ENCODE measurements at places on chromosomes 2 and 18. TPM values are rescaled to one million over a fixed set of nuclear protein-coding genes. Genes with fewer than 3 reads are reported as not detected.

Gene RPRM
- total RNA-seq = 0.27 TPM

DNA sequence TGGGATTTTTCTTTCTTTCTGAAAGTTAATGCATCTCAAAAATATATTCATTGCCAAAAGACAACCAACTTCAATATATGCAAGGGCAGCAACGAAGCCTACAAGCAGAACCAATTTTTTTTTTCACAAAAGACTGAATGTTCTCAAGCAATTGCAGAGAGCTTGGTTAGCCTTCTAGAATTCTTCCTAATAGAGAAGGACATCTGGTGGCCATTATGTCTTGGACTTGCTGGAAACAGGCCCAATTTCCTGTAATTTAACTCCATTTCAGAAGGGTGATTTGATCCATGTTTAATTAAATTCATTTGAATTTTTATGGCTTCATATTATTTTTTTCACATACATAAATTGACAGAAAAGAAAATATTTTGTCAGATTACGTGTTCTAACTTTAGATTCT lies 208.0 kb downstream of the TPGS2 start:
- DNase-seq = no peak

Gene PDCD1
- 1.4 TPM for total RNA-seq

DNA sequence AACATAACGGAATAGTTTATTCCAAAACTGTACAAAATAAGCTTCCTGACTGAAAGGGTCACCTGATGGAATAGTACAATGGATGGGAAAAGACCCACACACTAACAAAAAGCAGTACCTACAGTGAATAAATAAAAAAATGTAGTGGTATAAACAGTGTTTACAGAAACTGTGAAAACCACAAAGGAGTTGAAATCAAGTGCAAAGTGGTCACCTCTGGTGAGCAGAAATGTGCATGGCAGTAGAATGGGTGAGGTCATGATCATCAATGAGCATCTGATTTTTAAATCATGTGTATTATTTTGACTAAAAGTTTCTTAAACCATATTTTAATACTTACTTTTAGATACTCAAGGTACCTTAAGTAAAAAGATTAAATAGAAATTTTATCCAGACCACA lies 11.4 kb downstream of the WDSUB1 start:
- no peak for DNase-seq

Gene CABYR
- total RNA-seq = 1.2 TPM

Gene CYRIA
- total RNA-seq = 29.4 TPM

DNA sequence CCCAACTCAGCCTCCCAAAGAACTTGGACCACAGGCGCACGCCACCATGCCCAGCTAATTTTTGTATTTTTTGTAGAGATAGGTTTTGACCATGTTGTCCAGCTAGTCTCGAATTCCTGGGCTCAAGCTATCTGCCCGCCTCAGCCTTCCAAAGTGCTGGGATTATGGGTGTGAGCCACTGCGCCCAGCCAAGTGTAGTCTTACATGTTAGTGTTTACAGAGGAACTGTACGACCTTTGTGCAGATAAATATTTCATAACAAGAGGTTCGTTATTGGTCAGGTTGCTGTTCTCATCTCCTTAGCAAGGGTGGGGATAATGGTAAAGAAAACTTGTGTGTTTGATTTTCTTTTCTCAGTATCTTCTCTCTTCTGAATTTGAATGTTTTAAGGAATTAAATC lies 46.5 kb downstream of the RALBP1 start:
- DNase-seq = no peak

Gene RASGRP3
- 13.7 TPM for total RNA-seq

Gene GTF2A1L
- total RNA-seq = not detected

All from lower lobe of right lung (tissue), 2 donors.